Chondrocyte (in vitro differentiated cells): ENCODE measurements at places on chromosomes 4 and X. TPM values are rescaled to one million over a fixed set of nuclear protein-coding genes. Genes with fewer than 3 reads are reported as not detected.

- no peak overlapping the region for H3K27ac ChIP-seq
- H3K4me3 ChIP-seq = no peak overlapping the region
Observed at GRCh38 chr4:170057866-170058265, 31.7 kb upstream of the MFAP3L start.

- no peaks in the 10 kb centered on the region for H3K36me3 ChIP-seq
- H3K27ac ChIP-seq = no peak overlapping the region
- no peak for DNase-seq
- H3K27me3 ChIP-seq = no peaks in the 10 kb centered on the region
Observed at GRCh38 chr4:101355246-101355645, 7.9 kb upstream of the PPP3CA start.

- H3K4me1 ChIP-seq = no peaks in the 10 kb centered on the region
- H3K27ac ChIP-seq = no peak overlapping the region
- no peak for DNase-seq
- H3K27me3 ChIP-seq = peaks cover 10% of the 10 kb centered on the region
Observed at GRCh38 chr4:79626611-79627010, 218.6 kb upstream of the GK2 start.

DNA sequence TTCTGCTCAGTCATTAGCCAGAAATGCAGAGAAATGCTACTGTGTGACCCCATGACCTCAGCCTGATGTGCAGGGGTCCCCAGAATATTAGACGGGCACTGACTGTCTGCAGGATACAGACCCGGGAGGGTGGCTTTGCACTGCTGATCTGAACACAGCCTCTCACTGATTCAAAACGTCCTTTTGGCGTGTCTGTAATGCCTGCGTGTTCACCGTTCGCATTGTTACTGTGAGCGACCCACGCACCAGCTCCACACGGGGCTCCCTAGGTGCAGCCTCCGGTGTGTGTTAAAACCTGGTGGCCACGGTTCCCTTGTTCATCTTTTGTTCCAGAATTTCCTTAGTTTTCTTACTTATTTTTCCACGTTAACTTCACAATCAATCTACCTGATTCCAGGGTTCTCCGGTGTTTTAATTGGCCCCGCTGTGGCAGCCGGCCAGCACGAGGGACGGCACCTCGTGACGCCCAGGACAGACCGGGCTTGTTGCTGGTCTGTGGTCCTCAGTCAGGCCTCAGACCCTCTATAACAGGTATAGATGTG lies 32.0 kb upstream of the SPON2 start:
- no peaks in the 10 kb centered on the region for H3K36me3 ChIP-seq
- peaks cover 60% of the 10 kb centered on the region for H3K4me1 ChIP-seq
- H3K4me3 ChIP-seq = no peak overlapping the region
- H3K27ac ChIP-seq = no peak overlapping the region
- DNase-seq = peak; percentile 53

- H3K27ac ChIP-seq = no peak overlapping the region
- H3K4me3 ChIP-seq = no peak overlapping the region
- H3K4me1 ChIP-seq = no peaks in the 10 kb centered on the region
- DNase-seq = no peak
- H3K36me3 ChIP-seq = no peaks in the 10 kb centered on the region
Observed at GRCh38 chr4:89398146-89398545, 90.5 kb upstream of the GPRIN3 start.

- no peak overlapping the region for H3K4me3 ChIP-seq
- no peak overlapping the region for H3K27ac ChIP-seq
- no peak for DNase-seq
- no peaks in the 10 kb centered on the region for H3K36me3 ChIP-seq
Observed at GRCh38 chr4:164508771-164509170, 245.2 kb upstream of the SMIM31 start.

GRCh38 chr4:118931786-118932185 lies 43.1 kb downstream of the SYNPO2 start:
- H3K36me3 ChIP-seq = no peaks in the 10 kb centered on the region
- no peak for DNase-seq
- peaks cover 12% of the 10 kb centered on the region for H3K4me1 ChIP-seq
- H3K4me3 ChIP-seq = no peak overlapping the region
- H3K27me3 ChIP-seq = no peaks in the 10 kb centered on the region
- peak overlapping the region; percentile 45 for H3K27ac ChIP-seq

- no peak for DNase-seq
- peaks cover 49% of the 10 kb centered on the region for H3K27me3 ChIP-seq
- no peak overlapping the region for H3K27ac ChIP-seq
- H3K4me1 ChIP-seq = peaks cover 4% of the 10 kb centered on the region
- no peaks in the 10 kb centered on the region for H3K36me3 ChIP-seq
- H3K4me3 ChIP-seq = no peak overlapping the region
Observed at GRCh38 chr4:8893624-8894423, 22.2 kb upstream of the HMX1 start.

- H3K36me3 ChIP-seq = no peaks in the 10 kb centered on the region
- DNase-seq = peak; percentile 77
- H3K27ac ChIP-seq = no peak overlapping the region
- peaks cover 5% of the 10 kb centered on the region for H3K27me3 ChIP-seq
- H3K4me1 ChIP-seq = peaks cover 9% of the 10 kb centered on the region
Observed at GRCh38 chr4:7425591-7426468, 8.9 kb downstream of the PSAPL1 start.

DNA sequence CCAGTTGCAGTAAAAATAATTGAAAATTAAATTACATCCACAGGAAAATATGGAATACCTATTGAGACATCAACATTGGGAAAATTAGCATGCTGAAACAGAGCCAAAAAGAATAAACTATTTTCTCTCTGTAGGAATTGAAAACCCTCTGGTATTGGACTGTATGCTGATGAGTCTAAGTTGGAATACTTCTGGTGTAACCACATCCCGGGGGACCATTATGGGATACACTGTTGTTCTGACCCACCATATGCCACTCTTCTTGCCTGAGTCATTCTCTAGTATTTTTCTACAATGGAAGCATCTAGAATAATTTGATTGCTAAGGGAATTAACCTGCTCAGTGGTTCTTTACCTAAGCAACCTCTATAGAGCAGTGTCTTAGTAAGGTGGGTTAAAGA lies 640.7 kb upstream of the AGA start:
- H3K36me3 ChIP-seq = no peaks in the 10 kb centered on the region
- no peak for DNase-seq
- no peak overlapping the region for H3K27ac ChIP-seq

GRCh38 chr4:86543560-86544309 lies 50.4 kb upstream of the PTPN13 start:
- peaks cover 14% of the 10 kb centered on the region for H3K4me1 ChIP-seq
- H3K4me3 ChIP-seq = no peak overlapping the region
- H3K36me3 ChIP-seq = no peaks in the 10 kb centered on the region
- no peak overlapping the region for H3K27ac ChIP-seq
- no peak for DNase-seq

DNA sequence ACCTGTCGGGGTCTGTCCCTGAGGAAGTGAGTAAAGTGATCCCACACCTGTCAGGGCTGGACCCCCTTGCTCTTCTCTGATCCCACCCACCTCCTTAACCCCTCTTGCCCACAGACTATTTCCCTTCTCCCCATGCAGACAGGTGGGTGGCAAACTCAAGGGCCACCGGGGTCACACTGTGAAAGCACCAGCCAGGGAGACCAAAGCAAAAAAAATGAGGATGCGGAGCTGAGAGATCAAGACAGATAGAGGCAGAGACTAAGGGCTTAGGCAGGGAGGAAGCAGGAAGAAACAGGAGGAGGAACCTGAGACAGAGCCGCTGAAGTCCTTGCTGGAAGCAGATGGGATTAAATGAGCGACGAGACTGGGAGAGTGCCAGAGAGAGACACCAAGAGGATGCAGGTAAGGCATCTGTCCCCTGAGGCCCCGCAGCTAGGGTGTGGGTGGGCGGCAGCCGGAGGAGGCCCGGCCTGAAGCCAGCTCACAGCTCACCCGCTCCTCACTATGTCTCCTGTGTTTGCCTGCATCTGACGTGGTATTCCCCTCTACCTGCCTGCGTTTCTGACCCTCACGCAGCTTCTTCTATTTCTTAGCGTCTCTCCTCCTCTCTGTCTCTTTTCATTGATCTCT lies 7.2 kb downstream of the TIMM17B start:
- peaks cover 7% of the 10 kb centered on the region for H3K4me1 ChIP-seq
- peak overlapping the region; percentile 61 for H3K4me3 ChIP-seq
- peaks cover 1% of the 10 kb centered on the region for H3K36me3 ChIP-seq
- DNase-seq = no peak
- peak overlapping the region; percentile 34 for H3K27ac ChIP-seq

DNA sequence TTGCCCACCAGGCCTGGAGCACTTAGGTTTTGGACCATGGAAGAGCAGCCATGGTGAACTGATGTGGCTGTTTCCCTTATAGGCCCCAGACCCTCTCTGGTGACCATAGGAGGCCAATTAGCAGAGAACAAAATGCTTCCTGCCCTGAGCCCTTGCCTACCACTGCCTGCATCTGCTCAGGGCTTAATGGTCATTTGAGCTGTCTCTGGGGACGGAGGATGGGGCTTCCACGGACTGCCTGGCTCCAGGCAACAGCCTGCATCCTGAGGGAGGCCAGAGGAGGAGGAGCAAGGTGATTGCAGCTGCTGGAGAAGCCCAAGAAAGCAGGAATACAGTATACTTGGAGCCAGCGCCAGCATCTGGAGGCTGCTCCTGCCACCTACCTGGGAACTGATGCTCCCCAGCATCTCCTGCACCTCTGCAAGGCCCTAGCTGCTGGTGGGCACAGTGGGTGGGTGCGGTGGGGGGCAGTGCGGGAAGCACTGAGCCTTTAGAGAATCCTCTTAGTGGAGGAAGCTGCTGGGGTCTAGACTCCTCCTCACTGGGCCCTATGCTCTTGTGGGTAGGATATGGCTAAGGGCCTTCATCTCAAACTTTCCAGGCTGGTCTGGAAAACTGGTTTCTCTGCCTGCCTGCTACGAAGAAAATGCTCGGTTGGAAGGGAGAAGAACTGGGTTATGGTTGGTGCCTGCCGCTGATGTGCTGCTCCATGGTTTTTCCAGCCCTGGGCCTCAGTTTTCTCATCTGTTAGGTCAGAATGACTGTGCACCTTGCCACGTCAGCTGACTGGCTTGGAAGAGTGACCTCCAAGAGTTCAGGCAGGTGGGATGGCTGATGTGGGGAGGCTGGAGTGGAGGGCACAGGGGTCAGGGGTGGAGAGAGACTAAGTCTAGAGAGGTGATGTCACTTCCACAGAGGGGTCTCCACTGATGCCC lies 158.8 kb upstream of the PJA1 start:
- no peaks in the 10 kb centered on the region for H3K4me1 ChIP-seq
- no peak overlapping the region for H3K4me3 ChIP-seq
- no peaks in the 10 kb centered on the region for H3K36me3 ChIP-seq
- H3K27me3 ChIP-seq = no peaks in the 10 kb centered on the region
- DNase-seq = no peak

Gene TFE3
- 39.3 to 42.5 TPM (median 41.2 TPM) in 3 replicates for total RNA-seq

Gene MMGT1
- total RNA-seq = 25.4 to 28.9 TPM (median 27.6 TPM) in 3 replicates

Gene EVC2
- 2.8 to 5.5 TPM (median 5.5 TPM) in 3 replicates for total RNA-seq

Gene GAGE12H
- total RNA-seq = not detected in 3 replicates

Gene CENPVL2
- total RNA-seq = not detected in 3 replicates

Gene ARHGAP36
- total RNA-seq = not detected in 3 replicates

Gene TMEM47
- total RNA-seq = 63.7 to 65.6 TPM (median 64.1 TPM) in 3 replicates
